ENCODE measurements at places on chromosomes 16 and 17. TPM values are rescaled to one million over a fixed set of nuclear protein-coding genes. Genes with fewer than 3 reads are reported as not detected.

DNA sequence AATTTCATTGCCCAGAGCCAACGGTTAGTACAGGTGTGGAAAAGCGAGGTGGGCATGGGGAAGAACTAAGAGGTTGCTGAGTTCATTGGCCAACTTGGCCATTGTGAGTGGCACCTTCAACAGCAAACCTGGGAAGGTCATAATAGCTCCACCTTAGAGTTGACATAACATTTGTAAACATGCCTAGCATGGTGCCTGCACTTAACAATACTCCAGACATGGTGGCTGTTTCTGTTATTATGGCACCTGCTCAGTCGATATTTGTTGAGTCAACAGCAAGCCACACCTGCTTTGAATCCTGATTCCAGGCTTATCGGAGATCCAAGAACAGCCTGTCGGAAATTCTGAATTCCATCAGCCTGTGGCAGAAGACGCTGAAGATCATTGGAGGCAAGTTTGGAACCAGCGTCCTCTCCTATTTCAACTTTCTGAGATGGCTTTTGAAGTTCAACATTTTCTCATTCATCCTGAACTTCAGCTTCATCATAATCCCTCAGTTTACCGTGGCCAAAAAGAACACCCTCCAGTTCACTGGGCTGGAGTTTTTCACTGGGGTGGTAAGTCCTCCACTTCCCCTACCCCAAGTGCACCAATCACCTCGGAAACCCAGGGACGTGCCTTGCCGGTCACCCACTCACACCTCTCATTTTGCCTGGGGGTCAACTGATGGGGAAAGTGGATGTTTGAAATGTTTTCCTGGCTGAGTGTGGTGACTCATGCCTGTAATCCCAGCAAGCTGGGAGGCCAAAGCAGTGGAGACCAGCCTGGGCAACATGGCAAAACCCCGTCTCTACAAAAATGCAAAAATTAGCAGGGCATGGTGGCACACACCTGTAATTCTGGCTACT lies 46.0 kb downstream of the TMC5 start:
- DNase-seq, result no peak

DNA sequence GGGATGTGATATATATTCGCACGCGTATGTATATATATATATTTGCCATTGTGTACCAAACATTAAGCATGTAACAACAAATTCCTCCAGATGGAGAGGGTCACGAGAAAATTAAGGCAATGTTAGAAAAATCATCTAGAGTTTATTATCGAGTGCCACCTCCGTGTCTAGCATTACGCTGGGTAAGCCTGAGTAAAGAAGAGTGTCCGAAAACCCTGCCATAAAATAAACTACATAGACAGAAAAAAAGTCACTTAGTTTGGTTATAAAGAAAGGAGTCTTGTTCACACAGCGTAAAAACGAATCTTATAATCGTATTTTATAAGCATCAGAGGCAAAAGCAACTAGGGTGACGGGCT lies 644 bp upstream of the RHOT1 start:
- no peak for DNase-seq

DNA sequence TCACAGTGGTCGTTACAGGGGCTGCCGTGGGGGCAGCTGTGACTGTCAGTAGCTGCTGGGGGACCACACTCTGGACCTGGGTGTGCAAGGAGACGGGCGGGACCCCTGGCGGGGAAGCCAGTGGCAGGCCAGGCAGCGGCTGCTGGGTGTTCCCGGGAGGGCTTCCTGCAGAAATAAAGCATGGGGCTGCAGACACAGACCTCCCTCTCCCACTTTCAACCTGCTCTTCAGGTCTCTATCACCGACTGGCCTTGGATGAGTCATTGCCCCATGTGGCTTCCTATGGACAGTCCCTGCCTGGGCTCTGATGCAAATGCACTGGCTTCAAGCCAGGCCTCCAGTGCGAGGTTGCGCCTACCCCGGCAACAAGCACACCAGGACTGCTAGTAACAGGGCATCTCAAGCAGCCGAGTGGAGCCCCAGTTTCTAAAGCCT lies 17.2 kb downstream of the SREBF1 start:
- DNase-seq, result no peak

DNA sequence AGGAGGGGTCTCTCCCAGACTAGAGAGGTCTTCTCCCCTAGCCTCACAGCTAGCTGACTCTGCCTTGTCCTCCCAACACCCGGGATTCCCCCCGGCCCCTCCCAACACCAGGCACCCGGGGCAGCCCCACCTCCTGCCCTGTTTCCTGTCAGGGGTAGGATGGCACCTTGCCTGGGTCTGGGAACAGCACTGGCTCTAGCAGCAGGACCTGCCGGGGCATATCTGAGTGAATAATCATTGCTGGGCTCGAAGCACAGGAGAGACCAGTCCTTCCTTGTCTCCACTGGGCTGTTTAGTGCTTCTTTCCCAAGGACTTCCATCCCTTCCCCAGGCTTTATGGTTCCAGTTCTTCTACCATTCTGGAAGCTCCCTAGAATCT lies 25.7 kb downstream of the MINK1 start:
- no peak for DNase-seq

- DNase-seq, result no peak
Measured at GRCh38 chr16:11726008-11726407, 16.6 kb downstream of the TXNDC11 start.

DNA sequence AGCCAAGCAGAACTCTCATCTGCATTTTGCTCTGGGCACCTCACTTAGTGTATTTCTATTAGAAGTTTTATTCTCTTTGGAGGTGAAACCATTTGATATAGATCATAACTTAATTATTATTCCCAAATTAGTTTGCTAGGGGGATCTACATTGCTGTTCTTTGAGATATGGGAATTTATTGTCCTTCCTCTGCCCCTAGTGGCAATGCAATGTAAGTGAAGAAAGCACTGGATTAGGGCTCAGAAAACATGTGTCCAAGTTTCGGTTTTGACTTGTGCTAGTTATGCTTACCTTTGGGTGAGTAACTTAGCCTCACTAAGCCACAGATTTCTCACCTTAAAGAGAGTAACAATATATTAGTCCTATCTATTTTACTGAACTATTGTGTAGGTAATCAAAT lies 2.9 kb downstream of the KRT39 start:
- DNase-seq, result no peak

DNA sequence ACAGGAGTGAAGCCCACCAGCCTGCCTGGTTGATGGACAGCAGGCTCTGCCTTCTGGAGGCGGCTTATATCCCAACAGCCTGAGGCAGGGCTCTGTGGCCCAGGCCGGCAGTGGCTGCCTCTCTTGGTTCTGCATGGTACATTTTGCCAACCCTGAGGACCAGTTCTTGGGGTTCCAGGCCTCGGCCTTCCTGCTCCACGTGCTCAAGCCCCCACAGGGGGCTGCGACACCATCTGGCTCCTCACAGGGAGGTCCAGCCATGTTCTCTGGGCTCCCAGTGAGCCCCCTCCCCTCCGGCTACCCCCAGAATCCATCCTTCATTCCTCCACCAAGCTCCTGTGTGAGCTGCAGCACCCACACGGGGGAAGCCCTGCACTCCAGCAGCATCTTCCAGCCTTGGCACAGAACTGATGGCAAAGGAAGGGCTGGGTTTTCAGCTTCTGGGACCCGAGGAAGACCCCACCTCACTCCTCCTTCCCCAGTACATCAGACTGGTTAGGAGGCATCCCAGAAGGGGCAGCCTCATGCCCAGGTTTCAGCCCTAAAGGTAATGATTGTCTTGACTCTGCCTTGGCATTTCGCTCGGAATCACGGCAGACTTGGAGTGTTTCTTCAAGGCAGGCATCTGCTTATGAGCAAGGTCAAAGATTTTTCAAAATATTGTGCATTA lies 231.2 kb downstream of the CPPED1 start:
- DNase-seq, result no peak

DNA sequence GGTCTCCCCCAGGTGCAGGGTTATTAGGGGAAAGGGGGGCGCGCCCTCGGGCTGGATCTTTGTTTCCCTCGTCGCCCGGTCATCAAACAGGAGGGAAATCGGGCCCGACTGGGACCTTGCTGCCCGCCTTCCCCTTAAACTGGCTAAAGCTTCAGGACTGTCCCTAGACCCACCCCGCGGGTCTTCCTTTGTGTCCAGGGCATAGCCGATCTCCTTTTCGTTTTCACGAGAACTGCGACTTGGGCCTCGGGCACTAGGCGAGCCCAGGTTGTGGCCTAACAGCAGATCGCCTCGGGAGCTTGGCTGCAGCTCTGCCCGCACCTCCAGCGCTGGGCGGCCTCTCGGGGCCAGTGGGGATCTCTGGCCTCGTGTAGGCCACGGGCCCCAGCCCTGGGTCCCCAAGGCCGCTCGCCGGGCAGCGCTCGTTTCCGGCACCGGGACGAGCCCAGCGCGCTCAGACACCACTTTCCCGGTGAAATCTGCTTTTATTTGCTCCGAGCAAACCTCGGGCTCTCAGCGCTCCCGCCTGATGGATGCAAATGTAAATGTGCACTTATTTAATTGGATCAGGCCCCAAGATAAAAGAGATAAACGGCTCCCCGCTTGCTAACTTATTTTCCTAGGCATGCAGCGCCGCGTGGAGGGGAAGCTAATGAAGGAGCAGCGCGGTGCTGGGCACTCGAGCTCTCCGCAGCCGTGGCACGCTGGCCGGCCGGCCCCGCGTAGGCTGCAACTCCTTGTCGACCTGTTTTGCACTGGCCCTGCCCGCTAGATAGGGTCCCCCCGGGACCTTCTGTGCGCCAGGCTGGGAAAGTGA lies 7.8 kb downstream of the IRX5 start:
- peak; percentile 59 for DNase-seq

DNA sequence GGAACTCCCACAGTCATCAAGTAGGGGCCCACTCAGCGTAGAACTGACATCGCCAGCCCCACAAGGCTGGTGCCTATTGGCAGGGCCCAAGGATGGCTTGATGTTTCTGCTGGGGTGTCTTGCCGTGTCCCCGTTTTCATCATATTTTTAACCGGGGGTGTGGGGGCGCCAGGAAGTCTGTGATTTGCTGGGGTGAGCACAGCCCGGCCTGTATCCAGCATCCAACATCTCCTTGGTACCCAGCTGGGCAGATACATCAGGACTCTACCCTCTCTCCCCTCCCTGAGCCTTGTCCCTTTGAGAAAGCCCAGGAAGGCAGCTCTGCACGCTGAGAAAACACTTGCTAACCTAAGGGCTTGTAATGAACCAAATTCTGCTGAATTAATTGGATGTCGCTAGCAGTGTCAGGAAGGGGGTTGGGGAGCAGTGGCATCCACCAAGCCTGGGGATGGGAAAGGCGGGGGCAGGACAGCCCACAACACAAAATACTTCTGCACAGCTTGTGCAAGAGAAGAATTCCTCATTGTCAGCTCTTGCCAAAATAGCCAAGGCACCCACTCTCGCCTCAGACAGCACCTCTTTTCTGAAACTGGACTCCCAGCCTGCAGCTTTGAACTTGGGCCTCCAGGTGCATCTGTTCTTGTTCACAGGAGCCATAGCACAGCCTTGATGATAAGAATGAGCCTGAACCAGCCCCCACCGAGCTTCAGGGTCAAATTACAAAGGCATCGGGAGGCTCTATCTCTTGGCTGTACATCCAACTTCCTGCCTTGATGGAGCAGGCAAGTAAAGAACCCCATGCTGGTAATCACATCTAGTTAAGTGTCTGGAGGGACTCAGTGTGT lies 63.7 kb upstream of the LYRM9 start:
- DNase-seq, result peak; percentile 61

DNA sequence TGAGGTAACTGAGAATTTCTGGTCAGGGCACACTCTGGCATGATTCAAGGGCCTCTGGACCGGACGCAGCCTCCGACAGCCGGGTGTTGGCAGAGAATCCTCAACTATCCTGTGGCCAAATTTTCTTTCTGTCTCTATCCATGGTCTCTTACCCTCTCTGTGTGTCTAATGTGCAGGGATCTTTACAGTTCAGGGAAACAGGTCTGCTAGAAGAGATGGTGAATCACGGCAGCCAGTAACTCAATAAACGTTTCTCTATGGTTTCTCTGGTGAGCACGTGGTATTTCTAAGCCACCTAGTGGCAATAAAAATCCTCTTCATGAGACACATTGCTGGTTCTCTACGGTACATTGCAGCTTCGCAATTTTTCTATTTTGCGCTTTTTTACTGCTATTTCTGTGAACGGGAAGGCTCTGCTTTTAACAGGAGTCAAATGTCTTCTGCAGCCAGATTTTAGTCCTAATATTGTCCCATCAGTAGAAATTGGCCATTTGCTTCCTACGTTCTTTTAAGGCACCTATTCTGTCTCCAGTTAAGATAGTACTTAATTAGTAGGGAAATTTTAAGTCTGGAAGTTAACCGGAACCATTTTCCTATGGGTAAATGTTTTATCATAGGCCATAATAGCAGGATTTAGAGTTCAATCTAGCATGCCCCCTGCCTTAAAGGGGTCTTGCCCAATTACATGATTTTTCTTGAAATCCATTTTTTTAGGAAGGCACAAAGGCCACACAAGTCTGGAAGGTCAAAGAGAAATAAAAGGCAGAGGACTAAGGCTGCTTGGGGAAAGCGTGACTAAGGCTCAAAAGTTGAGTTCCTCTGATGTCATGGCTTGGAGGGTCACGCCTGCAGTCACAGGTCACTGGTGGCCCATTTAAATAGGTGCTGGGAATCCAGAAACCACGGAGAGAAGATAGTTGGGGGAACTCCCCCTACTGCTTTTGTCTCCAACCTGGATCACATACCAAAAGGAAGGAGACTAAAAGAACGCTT lies 31.5 kb downstream of the QPRT start:
- DNase-seq, result peak; percentile 71

DNA sequence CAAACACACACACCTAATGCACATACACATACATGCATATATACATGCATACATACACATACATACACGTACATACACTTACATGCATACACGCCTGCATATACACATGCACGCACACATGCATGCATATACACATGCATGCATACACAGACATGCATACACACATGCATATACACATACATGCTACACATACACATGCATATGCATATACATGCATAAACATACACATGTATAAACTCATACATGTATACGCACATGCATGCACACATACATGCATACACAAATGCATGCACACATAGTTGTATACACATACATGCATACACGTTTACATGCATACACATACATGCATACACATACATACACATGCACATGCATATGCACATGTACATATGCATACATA lies 23.6 kb upstream of the RMI2 start:
- no peak for DNase-seq

DNA sequence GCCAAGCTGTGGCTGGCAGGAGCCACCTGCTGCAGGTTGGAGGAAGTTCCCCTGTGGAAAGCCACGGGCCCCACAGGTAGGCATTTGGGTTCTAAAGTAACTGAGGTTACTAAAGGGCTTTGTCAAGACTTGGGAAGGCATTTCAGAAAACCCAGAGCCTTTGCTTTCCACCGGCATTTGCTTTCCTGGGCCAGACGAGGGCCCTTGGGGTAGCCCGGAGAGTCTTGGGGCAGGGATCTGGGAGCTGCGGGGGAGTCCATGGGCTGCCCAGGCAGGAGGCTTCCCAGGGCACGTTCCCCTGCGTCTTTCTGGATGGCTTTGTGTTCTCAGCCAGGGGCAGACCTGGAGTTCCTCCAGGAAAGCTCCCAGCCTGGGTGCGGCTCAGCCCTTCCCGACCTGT lies 43.5 kb downstream of the JPH3 start:
- no peak for DNase-seq

- DNase-seq, result no peak
Measured at GRCh38 chr17:42059815-42060214, 9.4 kb upstream of the C17orf113 start.

Gene SLC6A2
- total RNA-seq, result not detected

Gene ALDH3A1
- 5.6 TPM for total RNA-seq

Gene ANKS4B
- total RNA-seq, result not detected
